ENCODE measurements at places on chromosomes 7 and 10.

DNA sequence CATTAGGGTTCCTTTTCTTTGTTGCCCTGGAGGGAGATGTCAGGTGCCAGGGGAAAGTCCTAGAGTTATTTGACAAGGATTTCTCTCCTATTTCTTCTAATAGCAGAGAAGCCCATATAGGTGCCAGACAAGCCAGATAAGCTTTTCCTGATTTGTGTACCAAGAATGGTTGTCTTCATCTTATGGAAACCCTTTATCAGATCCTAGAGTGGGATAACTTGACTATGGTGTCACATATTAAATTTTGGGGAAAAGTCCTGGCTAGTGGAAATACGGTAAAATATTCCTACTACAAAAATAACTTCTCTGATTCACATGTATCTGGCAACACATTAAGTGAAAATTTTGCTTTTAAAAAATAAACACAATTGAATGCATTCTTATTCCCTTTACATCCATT is 1.2 kb downstream of the OR2A12 start:
- DNase-seq: no peak

- DNase-seq: no peak
These were observed 37.3 kb downstream of the RTKN2 start for GRCh38 chr10:62231371-62231770.

GRCh38 chr7:24200407-24200966 is 83.5 kb upstream of the NPY start:
- DNase-seq: no peak

DNA sequence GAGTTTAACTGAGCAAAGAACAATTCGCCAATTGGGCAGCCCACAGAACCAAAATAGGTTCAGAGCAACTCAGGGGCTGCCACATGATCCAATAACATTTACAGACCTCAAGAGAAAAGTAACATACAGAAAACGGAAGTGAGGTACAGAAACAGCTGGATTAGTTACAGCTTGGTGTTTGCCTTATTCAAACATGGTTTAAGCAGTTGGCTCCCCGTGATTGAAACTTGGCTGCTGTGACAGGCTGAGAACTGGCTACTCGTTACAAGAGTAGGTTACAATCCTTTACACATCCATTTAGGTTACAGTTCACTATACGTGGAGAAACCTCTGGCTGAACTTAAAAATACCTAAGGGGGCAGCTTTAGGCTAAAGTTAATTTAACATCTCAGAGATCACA is 673.1 kb upstream of the PHF14 start:
- DNase-seq: no peak

DNA sequence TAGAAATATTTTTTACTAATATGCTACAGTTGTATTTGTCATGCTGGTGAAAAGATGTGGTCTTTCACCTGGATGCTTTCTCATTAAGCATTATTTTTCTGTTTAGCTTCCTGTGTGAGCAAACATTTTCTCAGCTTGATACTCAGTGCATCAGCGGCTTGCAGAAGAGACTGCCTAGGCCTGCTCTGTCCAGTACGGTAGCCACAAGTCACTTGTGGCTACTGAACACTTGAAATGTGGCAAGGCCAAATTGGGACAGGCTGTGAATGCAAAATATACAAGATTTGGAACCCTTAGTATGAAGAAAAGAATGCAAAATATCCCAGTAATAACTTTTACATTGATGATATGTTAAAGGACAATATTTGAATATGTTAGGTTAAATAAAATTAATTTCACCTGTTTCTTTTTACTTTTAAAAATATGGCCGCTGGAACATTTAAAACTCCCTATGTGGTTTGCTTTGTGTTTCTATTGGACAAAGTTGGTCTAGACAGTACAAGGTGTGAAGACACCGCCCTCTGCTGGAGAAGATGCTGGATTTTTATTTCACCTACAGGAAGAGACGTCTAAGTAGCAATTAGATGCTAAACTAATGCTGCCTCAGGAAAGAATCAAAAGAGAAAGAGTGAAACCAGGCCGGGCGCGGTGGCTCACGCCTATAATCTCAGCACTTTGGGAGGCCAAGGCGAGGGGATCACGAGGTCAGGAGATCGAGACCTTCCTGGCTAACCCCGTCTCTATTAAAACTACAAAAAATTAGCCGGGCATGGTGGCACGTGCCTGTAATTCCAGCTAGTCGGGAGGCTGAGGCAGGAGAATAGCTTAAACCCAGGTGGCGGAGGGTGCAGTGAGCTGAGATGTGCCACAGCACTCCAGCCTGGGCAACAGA is 5.3 kb downstream of the SRGN start:
- DNase-seq: peak; percentile 52

- no peak for DNase-seq
These were observed 1.2 kb downstream of the SFRP4 start for GRCh38 chr7:37915438-37915837.

GRCh38 chr10:50291261-50291850 is 40.0 kb upstream of the ASAH2 start:
- no peak for DNase-seq

GRCh38 chr7:101410743-101411507 is 48.2 kb downstream of the COL26A1 start:
- DNase-seq: no peak

GRCh38 chr7:81846398-81846797 is 76.6 kb upstream of the HGF start:
- no peak for DNase-seq

- DNase-seq: no peak
These were observed 16.4 kb downstream of the PRKRIP1 start for GRCh38 chr7:102412548-102412947.

- DNase-seq: no peak
These were observed 147.1 kb upstream of the LRRN3 start for GRCh38 chr7:110943701-110944345.

- no peak for DNase-seq
These were observed 86.1 kb downstream of the TRIM24 start for GRCh38 chr7:138546064-138546619.

- DNase-seq: no peak
These were observed 72.2 kb downstream of the CHST15 start for GRCh38 chr10:124020981-124021815.

DNA sequence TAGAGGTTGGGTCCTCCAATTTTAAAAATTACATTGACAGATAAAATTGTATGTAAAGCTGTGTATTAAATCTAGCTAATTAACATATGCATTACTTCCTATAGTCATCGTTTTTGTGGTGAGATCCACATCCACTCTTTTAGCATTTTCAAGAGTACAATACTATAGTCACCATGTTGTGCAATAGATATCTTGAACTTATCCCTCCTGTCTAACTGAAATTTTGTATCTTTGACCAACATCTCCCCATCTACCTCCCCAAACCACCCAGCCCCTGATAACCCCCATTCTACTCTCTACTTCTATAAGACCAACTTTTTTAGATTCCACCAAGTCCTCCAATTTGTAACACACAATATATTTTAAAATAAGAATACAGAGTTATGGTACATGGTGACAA is 208.0 kb downstream of the RELN start:
- no peak for DNase-seq

GRCh38 chr10:116730464-116731260 is 11.7 kb downstream of the HSPA12A start:
- DNase-seq: no peak

DNA sequence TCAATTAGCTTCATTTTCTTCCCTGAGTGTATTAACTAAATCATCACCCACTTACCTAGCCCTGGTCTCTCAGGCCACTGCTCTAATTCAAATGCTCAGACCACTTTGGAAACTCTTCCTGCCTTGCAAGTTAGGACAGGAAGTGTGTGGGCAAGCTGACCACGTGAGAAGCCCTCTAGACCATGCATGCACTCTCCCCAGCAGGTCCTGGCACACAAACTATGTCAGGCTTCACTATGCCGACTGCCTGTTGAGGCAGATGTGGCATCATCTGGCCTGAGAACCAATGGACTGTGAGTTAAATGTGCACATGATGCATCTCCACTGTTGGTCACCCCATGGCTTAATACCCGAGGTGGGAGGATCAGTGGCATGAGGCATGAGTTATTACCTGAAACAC is 439.6 kb downstream of the GRID1 start:
- no peak for DNase-seq

- DNase-seq: no peak
These were observed 9.8 kb upstream of the AKR1C1 start for GRCh38 chr10:4953405-4953804.

- DNase-seq: no peak
These were observed 93.6 kb upstream of the CHST15 start for GRCh38 chr10:124186956-124187355.

DNA sequence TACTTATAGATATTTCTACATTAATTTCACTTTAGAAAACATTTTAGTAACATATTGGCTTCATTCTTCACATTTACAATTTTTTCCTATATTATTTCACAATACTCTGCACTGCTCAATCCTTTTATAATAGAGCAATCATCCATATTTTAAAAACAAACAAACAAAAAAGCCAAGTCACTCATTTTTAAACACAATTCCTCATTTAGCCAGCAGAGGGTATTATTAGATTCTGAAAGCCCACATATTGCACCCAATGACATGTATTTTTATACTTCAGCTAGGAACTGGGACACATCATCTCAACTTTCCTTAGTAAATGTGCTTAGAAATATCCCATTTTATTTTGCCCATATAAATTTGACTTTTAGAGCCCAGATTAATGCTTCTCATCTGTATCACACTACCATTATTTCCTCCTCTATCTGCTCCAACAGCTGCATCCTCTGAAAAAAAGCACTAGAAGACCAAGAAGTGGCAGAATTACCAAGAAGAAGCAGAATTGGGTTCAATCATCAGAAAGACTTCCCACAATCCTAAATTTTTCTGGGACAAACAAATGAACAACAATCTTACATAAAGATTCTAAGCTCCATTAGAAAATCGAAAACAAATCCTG is 29.5 kb downstream of the CTNNA3 start:
- no peak for DNase-seq

GRCh38 chr10:124068929-124069328 is 24.5 kb downstream of the CHST15 start:
- DNase-seq: no peak

GRCh38 chr7:155173905-155174304 is 103.8 kb downstream of the HTR5A start:
- no peak for DNase-seq

- DNase-seq: no peak
These were observed 139.4 kb upstream of the PHYHIPL start for GRCh38 chr10:59037018-59037389.

DNA sequence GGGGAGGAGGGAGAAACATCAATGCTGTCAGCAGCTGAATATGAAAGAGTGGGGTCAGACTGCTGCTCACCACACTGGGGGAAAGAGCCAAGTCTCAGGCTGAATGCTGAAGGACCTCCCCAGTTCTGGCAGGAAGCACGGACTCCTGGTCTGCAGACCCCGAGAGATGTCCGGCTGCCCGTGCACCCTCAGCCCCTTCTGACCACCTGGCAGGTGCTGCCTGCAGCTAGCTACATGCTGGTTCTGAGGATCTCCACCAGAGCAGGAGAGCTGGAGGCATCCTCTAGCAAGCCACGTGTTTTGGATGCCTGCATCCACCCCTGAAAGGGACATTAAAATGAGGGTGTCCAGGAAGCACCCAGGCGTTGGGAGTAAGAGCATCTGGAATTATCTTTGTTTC is 74.2 kb downstream of the HTR5A start:
- no peak for DNase-seq

- no peak for DNase-seq
These were observed 35.7 kb downstream of the CCDC7 start for GRCh38 chr10:32481606-32482005.

DNA sequence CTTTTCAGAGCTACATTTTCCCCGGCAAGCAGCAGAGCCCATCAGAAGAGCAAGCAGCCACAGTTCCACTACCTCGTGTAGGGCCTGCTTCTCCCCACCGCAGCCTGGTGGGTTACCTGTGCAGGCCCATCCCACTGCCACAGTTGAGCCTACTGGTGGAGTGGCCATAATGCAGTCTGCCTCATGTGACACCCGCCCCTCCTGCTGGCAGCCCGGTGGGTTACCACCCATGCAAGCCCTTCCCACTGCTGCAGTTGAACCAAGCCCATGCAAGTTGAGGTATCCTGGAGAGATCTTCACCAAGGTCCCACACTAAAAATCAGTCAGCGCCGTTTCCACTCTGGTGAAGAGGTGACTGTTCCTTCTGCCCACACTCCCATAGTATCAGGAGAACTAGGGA is 32.1 kb upstream of the CNNM1 start:
- DNase-seq: no peak

- DNase-seq: no peak
These were observed 167.1 kb downstream of the ELMO1 start for GRCh38 chr7:37281368-37282092.

- no peak for DNase-seq
These were observed 16.5 kb downstream of the AP5Z1 start for GRCh38 chr7:4791738-4792536.

GRCh38 chr7:93194386-93194785 is 31.9 kb downstream of the HEPACAM2 start:
- DNase-seq: no peak

- DNase-seq: no peak
These were observed 5.2 kb downstream of the CPED1 start for GRCh38 chr7:120993553-120994191.

GRCh38 chr7:78900806-78901205 is 552.7 kb downstream of the MAGI2 start:
- no peak for DNase-seq

- DNase-seq: no peak
These were observed 221.0 kb downstream of the GLRX3 start for GRCh38 chr10:130357226-130357625.

DNA sequence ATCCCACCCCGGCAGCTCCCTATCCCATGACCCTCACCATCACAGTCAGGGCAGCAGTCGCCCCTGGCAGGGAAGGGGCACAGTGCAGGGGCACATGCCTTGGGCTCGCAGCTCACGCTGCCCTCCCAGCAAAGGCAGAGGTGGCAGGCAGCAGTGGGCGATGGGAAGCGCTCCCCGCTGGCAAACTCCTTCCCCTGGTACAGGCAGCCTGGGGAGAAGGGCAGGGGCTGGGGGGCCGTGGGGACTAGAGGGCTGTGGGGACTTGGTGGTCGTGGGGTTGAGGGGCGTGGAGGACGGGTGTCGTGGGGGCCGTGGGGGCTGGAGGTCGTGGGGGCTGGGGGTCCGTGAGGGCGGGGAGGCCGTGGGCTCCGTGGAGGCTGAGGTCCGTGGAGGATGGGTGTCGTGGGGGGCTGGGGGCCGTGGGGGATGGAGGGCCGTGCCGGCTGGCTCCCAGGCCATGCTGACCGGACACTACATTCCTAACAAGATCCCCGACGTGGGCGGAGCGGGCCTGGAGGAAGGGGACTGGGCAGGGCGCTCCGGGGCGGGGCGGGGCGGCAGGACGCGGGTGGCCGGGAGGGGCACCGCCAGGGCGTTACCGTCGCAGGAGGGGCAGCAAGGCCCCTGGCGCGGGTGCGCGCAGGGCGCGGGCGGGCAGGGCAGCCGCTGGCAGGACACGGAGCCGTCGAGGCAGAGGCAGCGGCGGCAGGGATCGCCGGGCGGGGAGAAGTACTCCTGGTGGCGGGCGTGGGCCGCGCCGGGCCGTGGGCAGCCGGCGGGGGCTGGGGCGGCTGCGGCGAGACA is 20.0 kb downstream of the KCP start:
- no peak for DNase-seq

GRCh38 chr7:48182718-48183369 is 11.6 kb downstream of the ABCA13 start:
- no peak for DNase-seq
